ENCODE measurements at places on chromosomes 3 and 15. TPM values are rescaled to one million over a fixed set of nuclear protein-coding genes. Genes with fewer than 3 reads are reported as not detected.

- H3K4me3 ChIP-seq = no peak overlapping the region
- H3K36me3 ChIP-seq = no peaks in the 10 kb centered on the region
- H3K27me3 ChIP-seq = no peaks in the 10 kb centered on the region
- DNase-seq = no peak
These were observed 33.8 kb downstream of the ZIC4 start for GRCh38 chr3:147372525-147373027.

Gene HTR3E
- total RNA-seq = not detected

DNA sequence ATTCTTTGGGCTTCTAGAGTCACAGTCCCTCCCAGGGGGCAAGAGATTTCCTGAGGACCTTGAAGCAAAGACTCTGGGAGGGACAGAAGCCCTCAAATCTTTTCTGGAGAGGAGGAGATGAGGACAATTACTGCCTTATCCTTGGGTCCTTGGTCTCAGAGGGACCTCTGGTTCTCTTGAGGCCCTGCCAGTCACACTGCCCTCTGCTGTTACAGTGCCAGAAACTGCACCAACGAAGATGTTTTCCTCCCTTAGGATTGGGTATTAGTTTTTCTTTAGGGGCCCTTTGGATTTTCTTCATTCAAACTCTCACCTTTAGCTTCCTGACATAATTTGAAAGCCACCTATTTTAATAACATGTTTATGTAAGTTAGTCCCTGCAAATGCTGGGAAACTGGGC is 58.2 kb upstream of the SCN5A start:
- no peak overlapping the region for H3K4me3 ChIP-seq
- H3K4me1 ChIP-seq = no peaks in the 10 kb centered on the region
- no peaks in the 10 kb centered on the region for H3K36me3 ChIP-seq
- no peak overlapping the region for H3K27ac ChIP-seq
- no peak for DNase-seq
- H3K27me3 ChIP-seq = peaks cover 3% of the 10 kb centered on the region

DNA sequence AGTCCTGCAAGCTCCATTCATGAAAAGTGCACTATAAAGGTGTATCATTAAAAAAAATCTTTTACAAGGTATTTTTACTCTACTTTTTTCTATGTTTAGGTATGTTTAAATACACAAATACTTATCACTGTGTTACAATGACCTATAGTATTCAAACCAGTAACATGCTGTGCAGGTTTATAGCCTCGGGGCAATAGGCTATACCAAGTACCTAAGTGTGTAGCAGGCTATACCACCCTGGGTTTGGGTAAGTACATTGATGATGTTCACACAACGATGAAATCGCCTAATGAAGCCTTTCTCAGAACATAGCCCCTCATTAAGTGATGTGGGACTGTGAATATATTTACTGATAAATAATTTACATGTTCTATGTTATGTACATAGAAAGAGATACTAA is 104.6 kb downstream of the ATP1B3 start:
- DNase-seq = no peak
- no peaks in the 10 kb centered on the region for H3K27me3 ChIP-seq
- no peaks in the 10 kb centered on the region for H3K36me3 ChIP-seq
- H3K4me3 ChIP-seq = no peak overlapping the region
- peaks cover 11% of the 10 kb centered on the region for H3K4me1 ChIP-seq

Gene SLC22A14
- total RNA-seq = not detected

GRCh38 chr3:195583831-195584542 is at the start of gene APOD:
Gene APOD (minus strand): TSS chr3:195583940. CDS start chr3:195579461, 4,479 bp downstream.
- H3K4me3 ChIP-seq = no peak within 1 kb of the TSS
- H3K27me3 ChIP-seq = peaks cover 19% of the 10 kb centered on the region
- H3K27ac ChIP-seq = no peak within 1 kb of the TSS
- H3K4me1 ChIP-seq = peaks cover 15% of the 10 kb centered on the region
- H3K36me3 ChIP-seq = no peaks in the 10 kb centered on the region
- peak; percentile 34 for DNase-seq

- no peaks in the 10 kb centered on the region for H3K4me1 ChIP-seq
- no peaks in the 10 kb centered on the region for H3K27me3 ChIP-seq
- H3K36me3 ChIP-seq = no peaks in the 10 kb centered on the region
- DNase-seq = no peak
These were observed 116.4 kb downstream of the PDCD6IP start for GRCh38 chr3:33914731-33915379.

DNA sequence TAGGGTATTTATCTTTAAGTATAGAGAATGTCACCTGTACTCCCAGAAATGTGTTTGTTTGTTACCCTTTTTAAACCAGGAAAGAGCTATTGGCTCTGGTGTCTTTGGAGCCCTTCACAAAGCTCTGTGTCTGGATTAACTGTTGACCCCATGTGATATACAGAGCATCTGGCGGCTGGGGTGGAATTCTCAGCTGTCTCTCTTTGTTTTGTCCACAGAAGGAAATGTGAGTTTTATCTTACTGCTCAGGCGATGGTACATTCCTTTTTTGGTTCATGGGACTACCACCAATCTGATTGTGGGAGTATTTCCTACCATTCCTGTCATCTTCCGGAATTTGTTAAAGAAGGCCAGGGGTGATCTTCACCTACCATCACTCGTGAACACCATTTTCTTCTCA is 120.3 kb downstream of the AKAP13 start:
- H3K4me1 ChIP-seq = no peaks in the 10 kb centered on the region
- H3K27ac ChIP-seq = no peak overlapping the region
- no peak for DNase-seq
- H3K36me3 ChIP-seq = no peaks in the 10 kb centered on the region

DNA sequence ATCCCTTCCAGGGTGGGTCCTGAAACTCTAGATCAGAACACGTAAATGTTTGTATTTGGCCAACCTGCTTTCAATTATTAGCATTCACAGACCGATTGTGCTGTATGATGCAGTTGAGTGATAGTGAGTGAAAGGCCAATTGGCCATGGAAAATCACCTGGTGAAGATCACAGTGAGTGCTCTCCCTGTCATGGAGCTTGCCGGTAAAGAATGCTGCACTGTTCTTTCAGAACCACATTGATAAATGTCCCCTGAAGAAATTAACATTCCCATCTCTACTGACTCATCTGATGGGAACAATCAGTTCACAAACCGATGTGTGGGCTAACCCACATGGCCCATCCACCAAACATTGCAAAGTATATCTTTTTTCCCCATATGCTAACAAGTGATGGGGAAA is 324.8 kb upstream of the TBL1XR1 start:
- no peaks in the 10 kb centered on the region for H3K27me3 ChIP-seq
- peak overlapping the region; percentile 82 for H3K27ac ChIP-seq
- peaks cover 53% of the 10 kb centered on the region for H3K4me1 ChIP-seq

Gene PRICKLE2
- 7.9 TPM for total RNA-seq

DNA sequence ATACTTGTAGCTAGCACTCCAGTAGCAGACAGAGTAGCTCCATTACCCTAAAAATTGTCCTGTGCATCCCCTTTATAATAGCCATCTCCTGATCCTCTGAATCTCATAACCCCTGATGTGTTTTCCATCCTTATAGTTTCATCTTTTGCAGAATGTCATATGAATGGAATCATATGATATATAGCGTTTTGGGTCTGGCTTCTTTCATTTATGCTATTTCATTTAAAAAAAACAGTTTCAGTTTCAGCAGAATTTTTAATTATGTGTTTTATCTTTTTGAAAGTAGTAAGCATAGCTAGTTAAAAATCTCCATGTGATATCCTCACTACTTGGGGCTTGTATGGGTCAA is 132.7 kb downstream of the KLF13 start:
- no peak for DNase-seq
- no peaks in the 10 kb centered on the region for H3K36me3 ChIP-seq
- no peak overlapping the region for H3K27ac ChIP-seq
- H3K4me3 ChIP-seq = no peak overlapping the region
- H3K4me1 ChIP-seq = no peaks in the 10 kb centered on the region

Gene CFAP20DC
- total RNA-seq = 6.7 TPM

Gene SERF2
- 612 TPM for total RNA-seq

Gene NPAP1
- total RNA-seq = not detected

DNA sequence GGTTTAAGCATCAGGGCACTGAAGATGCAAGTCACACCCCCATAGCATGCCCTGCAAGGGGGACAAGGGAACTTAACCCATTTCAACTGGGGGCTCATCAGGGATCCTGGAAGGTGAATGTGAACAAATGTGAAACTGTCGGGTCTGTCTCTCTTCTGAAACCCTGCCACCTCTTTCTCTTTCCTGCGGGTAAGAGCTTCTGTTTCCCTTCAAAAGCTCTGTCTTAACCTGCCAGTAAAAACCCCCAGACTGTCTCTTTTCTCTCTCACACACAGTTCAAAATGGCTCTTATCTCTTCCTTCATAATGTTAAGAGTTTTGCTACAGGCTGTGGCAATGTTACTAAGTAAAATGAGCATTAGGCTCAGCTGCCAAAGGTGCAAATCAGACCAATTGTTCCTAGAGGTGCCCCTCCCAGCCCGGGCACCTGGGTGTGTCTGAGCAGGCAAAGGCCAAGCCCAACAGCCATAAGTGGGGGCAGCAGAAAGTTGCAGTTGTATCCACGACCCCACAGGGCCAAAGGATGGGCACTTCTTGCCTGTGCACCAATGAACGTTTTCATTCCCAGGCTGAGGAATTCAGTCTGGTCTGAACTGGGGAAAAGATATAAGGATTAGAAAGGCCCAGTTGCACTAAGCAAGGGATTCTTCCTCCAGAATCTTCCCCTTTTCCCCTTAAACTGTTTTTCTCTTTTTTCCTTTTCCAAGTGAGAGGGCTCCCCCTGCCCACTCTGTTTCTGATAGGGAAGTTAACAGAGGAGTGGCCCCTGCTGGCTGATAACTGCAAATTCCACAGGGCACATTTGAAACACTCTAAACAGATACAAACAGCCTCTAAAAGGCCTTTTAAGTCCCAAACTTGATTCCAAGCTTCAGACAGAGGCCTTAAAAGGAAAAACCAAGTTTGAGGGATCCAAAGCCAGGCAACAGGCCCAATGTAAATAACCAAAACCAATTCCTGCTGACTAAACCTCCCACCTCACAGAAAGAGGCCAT is 113.8 kb upstream of the EPHA6 start:
- H3K27ac ChIP-seq = no peak overlapping the region
- no peak for DNase-seq
- no peaks in the 10 kb centered on the region for H3K4me1 ChIP-seq
- H3K4me3 ChIP-seq = no peak overlapping the region
- no peaks in the 10 kb centered on the region for H3K27me3 ChIP-seq

DNA sequence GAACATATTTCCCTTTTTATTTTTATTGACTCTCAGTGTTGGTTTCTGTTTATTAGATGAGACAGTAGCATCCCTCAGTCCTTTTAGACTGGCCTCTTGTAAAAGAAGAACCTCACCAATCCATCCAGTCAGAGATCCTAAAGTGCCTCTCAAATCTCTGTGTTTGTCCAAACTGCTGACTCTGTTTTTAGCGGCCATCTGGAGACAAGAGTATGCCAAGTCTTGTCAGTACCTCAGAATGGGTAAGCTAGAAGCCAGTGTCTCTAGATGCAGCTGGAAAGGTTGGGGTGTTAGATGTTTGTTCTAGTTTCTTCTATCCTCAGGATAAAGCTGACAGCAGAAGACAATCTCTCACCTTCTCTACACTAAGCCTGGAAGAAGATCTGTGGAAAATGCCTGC is 537.7 kb upstream of the ZNF385D start:
- H3K36me3 ChIP-seq = no peaks in the 10 kb centered on the region
- H3K4me3 ChIP-seq = no peak overlapping the region
- no peak for DNase-seq

GRCh38 chr3:115436767-115437301 is 186.5 kb upstream of the GAP43 start:
- no peak overlapping the region for H3K27ac ChIP-seq
- H3K4me3 ChIP-seq = no peak overlapping the region
- H3K36me3 ChIP-seq = no peaks in the 10 kb centered on the region
- peak; percentile 52 for DNase-seq

Gene METTL6
- 14.2 TPM for total RNA-seq

GRCh38 chr15:29859973-29860715 is 37.9 kb upstream of the TJP1 start:
- H3K36me3 ChIP-seq = no peaks in the 10 kb centered on the region
- DNase-seq = no peak
- no peaks in the 10 kb centered on the region for H3K4me1 ChIP-seq
- no peaks in the 10 kb centered on the region for H3K27me3 ChIP-seq

GRCh38 chr3:134655706-134656105 is 4.9 kb upstream of the KY start:
- no peak overlapping the region for H3K27ac ChIP-seq
- H3K36me3 ChIP-seq = no peaks in the 10 kb centered on the region
- no peak for DNase-seq
- no peaks in the 10 kb centered on the region for H3K4me1 ChIP-seq
- H3K4me3 ChIP-seq = no peak overlapping the region

Gene ECT2
- total RNA-seq = 128 TPM

DNA sequence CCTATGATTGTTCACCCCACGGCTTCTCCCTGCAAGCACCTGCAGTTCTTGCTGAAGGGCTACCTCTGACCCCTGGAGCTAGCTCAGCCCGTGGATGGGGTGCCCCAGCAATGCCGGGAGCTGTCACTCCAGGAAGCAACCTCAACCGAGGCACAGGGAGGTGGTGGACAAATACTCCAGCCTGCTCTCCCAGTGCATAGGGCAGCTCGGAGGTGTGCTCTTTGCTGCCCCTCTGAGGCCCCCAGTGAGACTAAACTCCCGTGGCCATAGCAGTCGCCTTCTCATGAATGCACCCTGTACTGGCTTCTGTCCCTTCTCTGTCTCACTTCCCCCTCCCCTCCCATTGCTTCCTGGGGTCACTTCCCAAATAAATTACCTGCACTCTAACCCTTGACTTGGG is 48.5 kb downstream of the LINGO1 start:
- no peak overlapping the region for H3K4me3 ChIP-seq
- no peak for DNase-seq
- H3K27me3 ChIP-seq = peaks cover 54% of the 10 kb centered on the region
- H3K27ac ChIP-seq = no peak overlapping the region
- H3K36me3 ChIP-seq = no peaks in the 10 kb centered on the region
- H3K4me1 ChIP-seq = no peaks in the 10 kb centered on the region

Gene CHRD
- not detected for total RNA-seq

DNA sequence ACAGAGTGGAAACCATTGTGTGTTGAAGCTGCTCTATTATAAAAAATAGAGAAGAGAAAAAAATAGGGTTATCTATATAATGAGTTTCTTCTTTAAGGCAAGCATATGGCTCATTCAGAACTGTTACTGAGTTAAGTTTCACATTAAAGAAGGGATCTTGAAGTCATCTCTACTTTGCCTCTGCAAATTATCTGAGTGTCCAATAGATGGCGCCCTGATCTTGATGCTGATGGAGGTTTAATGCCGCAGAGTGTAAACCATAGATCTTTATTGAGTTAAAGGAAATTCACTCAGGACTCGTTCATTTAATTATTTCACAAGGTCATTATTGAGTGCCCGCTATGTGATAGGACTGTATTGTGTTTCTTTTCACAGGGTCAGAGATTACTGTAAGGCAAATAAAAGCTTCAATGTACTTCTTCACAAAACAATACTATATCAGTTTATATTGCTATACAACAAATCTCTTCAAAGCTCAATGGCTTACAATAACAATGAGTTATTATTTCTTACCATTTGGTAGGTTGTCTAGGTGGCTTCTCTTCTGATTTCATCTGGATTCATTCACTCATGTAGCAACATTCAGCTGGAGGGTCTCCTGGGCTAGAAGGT is 171.4 kb downstream of the NSUN3 start:
- no peaks in the 10 kb centered on the region for H3K4me1 ChIP-seq
- peak; percentile 50 for DNase-seq
- H3K27me3 ChIP-seq = 0 out of 2 replicates have a peak, but pooled peaks cover 5% of the 10 kb centered on the region

Data from PC-9 (cell line).